ENCODE measurements at places on chromosomes 2 and 18. TPM values are rescaled to one million over a fixed set of nuclear protein-coding genes. Genes with fewer than 3 reads are reported as not detected.

Gene BUB1
- 77.1 TPM for total RNA-seq

Gene SH3RF3
- total RNA-seq: 8.8 TPM

DNA sequence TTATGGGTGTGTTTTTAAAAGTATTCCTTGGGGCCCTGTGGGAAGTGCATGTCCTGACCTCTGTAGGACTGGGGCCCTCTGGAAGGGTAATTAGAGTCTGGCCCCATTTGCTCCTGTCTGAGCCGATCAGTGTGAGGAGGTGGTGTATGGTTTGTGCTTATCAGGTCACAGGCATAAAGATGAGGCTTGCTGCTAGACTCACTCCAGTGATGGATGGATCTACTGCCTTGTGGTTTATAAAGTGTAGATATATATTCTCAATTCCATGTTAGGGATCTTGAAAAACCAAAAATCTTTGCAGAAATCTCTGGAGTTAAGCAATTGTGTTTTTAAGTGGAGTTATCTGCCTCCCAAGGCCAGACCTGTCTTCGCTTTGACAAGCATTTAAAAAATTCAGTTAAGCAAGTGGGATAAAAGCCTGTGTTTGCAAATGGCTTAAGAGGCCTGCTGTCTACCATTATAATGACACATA is 182.4 kb downstream of the PTPRM start:
- no peak overlapping the region for H3K27ac ChIP-seq
- no peak for DNase-seq

Gene CCDC102B
- 2.7 TPM for total RNA-seq

DNA sequence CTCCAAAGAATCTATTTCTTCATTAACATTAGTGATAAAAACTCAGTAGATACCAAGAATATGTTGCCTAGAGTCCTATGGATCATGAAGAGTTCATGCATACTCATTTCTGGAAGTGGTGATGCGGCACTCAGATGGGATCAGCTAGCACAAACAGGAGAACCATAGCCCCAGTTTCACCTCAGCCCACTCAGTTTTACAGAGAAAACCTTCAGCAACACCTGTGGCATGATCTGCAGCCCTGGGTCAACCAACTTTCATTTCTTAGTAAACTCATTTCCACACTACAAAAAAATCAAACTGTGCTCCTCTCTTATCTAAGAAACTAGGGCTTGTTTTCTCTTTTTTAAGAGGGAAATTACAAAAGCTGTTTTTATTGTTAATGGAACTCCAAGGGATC is 569.4 kb downstream of the CCDC85A start:
- H3K4me3 ChIP-seq: no peak overlapping the region
- no peaks in the 10 kb centered on the region for H3K27me3 ChIP-seq
- no peak for DNase-seq
- no peaks in the 10 kb centered on the region for H3K36me3 ChIP-seq
- H3K4me1 ChIP-seq: no peaks in the 10 kb centered on the region

Gene COX5B
- 248 TPM for total RNA-seq

DNA sequence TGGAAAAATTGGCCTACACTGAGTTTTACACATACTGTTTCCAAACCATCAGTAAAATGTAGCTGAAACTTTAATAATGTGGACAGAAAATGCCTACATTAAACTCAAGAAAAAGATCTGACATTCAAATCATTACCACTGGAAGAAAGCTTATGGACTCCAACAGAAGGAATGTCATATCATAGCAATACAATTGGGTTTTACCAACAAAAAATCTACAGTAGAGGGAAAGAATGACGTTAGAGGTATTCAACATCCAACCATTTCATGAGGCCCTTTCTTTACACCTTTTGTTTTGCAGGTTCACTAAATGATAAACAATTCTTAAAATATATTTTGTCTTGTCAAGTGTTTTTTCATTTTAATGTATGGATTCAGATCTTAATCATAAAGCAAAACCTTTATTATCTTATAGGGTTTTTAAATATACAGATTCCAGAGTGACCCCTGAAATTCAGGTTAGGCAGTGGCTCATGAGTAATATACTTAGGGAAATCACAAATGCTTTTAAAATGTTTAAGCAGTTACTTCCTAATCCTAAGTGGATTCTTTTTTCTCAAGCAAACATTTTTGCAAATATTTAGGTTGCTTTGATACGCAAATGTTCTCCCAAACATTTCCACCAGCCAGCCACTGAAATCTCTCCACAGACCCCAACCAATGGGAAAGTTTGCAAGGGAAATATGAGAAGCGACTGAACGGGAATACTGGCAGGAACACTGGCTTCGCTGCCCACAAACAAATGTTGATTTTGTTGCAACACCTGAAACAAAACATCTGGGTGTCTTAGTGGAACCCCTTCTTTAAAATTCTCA is 168.7 kb downstream of the TCF4 start:
- no peak for DNase-seq
- H3K27me3 ChIP-seq: no peaks in the 10 kb centered on the region
- no peaks in the 10 kb centered on the region for H3K36me3 ChIP-seq
- H3K27ac ChIP-seq: no peak overlapping the region
- H3K4me1 ChIP-seq: peaks cover 2% of the 10 kb centered on the region

DNA sequence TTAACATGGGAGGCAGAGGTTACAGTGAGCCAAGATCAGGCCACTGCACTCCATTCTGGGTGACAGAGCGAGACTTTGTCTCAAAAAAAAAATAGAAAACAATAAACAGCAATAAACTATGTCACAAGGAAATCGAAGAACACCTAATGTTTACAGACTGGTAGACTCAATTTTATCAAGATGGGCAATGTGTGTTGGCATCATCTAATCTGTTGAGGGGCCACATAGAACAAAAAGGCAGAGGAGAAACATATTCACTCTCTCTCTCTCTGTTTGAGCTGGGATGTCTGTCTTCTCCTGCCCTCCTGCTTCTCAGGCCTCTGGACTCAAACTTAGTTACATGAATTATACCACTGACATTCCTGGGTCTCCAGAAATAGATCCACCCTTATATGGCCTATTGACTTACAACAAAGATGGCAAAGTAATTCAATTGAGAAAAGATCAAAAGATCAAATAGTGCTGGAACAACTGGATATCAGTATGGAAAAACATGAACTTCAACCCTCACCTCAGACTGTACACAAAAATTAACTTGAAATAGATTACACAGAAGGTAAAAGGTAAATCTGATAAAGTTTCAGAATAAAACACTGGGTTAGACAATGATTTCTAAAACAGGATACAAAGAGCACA is 703.8 kb upstream of the CRIM1 start:
- no peaks in the 10 kb centered on the region for H3K36me3 ChIP-seq
- H3K27me3 ChIP-seq: no peaks in the 10 kb centered on the region
- H3K4me1 ChIP-seq: no peaks in the 10 kb centered on the region
- no peak overlapping the region for H3K27ac ChIP-seq
- no peak overlapping the region for H3K4me3 ChIP-seq
- DNase-seq: no peak
